ENCODE measurements at places on chromosomes 4 and X.

DNA sequence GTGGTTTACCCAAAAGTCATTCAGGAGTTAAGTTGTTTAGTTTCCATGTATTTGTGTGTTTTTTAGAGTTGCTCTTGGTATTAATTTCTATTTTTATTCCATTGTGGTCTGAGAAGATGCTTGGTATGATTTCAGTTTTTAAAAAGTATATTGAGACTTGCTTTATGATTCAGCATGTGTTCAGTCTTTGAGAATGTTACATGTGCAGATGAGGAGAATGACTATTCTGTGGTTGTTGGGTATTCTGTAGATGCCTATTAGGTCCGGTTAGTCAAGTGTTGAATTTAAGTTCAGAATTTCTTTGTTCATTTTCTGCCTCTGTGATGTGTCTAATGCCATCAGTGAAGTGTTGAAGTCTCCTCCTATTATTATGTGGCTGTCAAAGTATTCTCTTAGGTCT lies 249.4 kb downstream of the ARHGAP10 start:
- no peak for DNase-seq

GRCh38 chrX:45756557-45756956 lies 555.9 kb upstream of the DIPK2B start:
- DNase-seq = no peak

GRCh38 chr4:118012142-118012541 lies 22.1 kb upstream of the NDST3 start:
- DNase-seq = no peak

DNA sequence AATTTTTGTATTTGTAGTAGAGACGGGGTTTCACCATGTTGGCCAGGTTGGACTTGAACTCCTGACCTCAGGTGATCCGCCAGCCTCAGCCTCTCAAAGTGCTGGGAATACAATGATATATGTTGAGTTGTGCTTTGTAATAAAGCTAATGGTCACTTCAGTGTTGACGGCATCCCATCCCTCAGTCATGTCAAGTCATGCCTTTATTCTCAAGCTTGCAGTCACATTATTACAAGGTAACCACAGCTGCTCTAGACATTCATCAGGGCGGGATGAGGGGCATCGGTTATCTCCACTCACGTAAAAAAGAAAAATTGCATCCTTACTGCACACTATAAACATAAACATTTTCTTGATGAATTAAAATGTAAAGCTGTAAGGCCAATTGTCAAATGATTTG lies 12.8 kb upstream of the FAT1 start:
- no peak for DNase-seq

- DNase-seq = no peak
Observed at GRCh38 chr4:74085669-74086068, 13.3 kb downstream of the CXCL2 start.

GRCh38 chr4:2871466-2871865 lies 27.8 kb downstream of the ADD1 start:
- DNase-seq = no peak

DNA sequence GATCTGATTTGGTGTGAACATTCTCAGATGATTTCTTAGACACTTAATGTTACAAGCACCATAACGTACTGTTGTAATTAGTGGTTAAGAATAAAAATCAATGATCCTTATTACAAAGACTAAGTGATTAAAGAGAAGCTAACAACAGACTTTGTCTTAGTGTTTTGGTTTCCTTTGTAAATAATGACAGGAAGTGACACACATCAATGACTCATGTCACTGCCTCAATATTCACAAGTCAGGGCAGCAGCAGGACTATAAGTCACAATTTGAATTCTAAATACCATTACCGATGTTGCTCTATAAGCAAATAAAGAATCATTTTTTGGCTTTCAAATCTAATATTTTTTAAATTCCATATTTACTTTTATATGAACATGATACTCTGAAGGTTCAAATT lies 115.8 kb upstream of the FAT4 start:
- DNase-seq = no peak

DNA sequence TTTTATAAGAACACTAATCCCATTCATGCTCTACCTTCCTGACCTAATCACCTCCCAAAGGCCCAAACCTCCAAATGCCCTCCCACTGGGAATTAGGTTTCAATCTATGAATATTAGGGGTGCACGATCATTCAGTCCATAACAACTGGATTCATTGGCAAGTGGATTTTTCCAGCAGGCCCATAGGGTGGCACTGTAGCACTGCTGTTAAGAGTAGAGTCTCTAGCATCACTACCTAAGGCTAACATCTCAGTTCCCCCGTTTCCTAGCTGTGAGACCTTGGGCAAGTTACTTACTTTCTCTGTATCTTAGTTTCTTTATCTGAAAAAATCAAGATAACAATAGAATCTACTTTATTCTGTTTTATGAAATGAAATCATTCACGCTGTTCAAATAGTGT lies 315.8 kb downstream of the STIM2 start:
- DNase-seq = peak; percentile 30

- no peak for DNase-seq
Observed at GRCh38 chrX:29477878-29478277, 737.5 kb upstream of the MAGEB2 start.

DNA sequence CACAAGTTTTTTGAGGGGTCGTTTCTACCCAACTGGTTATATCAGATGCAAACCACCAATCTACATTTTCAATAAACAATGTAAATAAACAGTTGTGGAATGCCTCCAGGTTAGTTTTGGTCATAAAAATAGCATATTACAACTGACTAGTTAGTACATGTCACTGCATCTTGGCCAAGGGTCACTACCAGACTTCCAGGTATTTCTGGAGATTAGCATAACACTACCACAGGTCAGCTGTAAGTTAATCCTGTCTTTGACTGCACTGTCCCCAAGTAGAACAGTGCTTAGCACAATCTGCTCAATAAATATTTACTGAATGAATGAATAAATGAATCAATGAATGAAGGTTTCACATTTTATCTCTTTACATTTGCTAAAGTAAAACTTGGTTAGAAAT lies 64.4 kb downstream of the TBC1D19 start:
- no peak for DNase-seq

- DNase-seq = peak; percentile 30
Observed at GRCh38 chr4:77433418-77433733, 172.2 kb upstream of the CXCL13 start.

DNA sequence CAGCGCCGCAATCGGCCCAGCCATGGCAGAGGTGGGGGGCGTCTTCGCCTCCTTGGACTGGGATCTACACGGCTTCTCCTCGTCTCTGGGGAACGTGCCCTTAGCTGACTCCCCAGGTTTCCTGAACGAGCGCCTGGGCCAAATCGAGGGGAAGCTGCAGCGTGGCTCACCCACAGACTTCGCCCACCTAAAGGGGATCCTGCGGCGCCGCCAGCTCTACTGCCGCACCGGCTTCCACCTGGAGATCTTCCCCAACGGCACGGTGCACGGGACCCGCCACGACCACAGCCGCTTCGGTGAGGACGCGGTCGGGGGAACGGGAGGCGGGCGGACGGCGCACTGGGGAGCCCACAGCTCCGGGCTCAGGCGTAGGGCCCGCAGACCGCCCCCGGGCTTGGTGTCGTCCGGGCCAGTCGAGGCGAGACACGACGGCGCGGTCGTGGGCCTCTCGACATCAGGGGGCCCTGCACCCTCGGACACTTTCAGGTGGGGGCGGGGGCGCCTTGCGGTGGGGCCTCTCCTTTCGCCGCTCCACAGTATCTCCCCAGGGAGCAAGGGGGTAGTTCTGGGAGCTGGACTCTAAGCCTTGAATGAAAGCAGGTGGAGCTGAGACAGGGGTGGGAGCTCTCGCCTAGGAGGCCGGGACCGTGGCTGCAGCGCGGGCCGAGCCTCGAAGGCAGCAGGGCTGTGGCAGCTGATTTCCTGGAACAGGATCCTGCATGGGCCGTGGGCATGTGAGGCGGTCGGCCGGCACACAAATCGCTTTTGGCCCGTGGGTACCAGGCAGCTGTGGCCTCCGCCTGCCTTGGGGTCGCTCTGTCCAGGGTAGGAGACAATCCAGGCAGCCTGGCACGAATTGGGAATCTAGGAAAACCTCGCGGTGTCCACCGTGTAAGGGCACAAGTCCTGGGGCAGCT lies 722 bp downstream of the FGF16 start:
- no peak for DNase-seq

DNA sequence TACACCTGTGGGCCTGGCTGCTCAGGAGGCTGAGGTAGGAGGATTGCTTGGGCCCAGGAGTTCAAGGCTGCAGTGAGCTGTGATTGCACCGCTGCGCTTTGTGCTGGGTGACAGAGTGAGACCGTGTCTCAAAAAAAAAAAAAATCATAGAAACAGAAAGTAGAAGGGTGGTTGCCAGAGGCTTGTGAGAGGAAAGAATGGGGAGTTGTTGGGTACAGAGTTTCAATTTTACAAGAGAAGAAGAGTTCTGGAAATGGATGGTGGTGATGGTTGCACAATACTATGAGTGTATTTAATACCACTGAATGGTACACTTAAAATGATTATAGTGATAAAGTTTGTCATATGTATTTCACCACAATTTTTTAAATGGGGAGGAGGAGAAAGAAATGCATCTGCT lies 10.2 kb upstream of the GLOD5 start:
- no peak for DNase-seq

- DNase-seq = no peak
Observed at GRCh38 chr4:1996866-1997611, 11.7 kb downstream of the NELFA start.

GRCh38 chr4:10053635-10054453 lies 32.5 kb upstream of the SLC2A9 start:
- no peak for DNase-seq

- DNase-seq = no peak
Observed at GRCh38 chr4:82721819-82722423, 76.7 kb downstream of the SCD5 start.

DNA sequence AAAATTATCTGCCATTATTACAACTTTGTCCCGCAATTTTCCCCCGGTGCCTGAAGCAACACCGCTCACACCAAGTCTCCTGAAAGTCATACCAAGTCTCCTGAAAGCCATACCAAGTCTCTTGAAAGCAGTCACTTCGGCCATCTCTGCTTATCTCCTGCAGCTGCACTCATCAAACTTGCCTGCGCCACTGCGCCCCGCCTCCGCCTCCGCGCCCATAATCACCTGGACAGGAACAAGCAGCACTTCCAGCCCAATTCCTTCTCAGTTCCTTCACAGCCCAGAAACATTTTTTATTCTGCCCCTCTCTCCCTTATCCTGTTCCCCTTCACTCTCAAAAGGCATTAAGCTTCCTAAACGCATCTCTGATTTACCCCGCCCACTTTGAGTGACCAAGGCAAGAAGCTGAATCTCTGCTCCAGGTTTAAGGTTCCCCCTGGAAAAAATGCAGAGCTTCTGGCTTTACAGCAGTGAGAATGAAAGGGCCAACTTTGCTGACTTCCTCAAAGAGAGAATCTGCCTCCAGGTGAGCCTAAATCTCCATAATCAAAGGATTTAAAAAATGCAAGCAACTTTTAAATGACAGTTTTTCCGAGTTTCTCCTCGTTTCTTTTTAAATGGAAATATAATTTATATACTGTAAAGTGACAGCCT lies 7.7 kb downstream of the GPR50 start:
- DNase-seq = no peak

DNA sequence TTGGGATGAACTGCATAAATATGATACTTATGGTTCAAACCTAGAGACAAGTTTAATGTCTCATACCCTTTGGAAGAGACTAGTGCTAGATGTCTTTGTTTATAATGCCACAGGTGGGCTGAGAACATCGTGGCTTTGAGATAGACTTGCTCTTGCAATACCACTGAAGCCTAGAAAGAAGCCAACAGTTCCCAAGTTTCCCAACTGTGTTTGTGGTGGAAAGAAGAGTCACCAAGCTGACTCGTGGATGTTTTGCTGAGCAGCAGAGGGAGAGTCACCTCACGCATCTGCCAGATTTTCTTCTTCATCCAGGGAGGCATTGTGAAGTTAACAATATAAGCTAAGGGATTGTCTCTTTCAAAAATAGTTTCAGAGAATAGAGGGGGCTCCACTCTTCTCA lies 1076.2 kb downstream of the C4orf33 start:
- no peak for DNase-seq

- DNase-seq = no peak
Observed at GRCh38 chr4:145820407-145820806, 118.2 kb downstream of the ZNF827 start.

DNA sequence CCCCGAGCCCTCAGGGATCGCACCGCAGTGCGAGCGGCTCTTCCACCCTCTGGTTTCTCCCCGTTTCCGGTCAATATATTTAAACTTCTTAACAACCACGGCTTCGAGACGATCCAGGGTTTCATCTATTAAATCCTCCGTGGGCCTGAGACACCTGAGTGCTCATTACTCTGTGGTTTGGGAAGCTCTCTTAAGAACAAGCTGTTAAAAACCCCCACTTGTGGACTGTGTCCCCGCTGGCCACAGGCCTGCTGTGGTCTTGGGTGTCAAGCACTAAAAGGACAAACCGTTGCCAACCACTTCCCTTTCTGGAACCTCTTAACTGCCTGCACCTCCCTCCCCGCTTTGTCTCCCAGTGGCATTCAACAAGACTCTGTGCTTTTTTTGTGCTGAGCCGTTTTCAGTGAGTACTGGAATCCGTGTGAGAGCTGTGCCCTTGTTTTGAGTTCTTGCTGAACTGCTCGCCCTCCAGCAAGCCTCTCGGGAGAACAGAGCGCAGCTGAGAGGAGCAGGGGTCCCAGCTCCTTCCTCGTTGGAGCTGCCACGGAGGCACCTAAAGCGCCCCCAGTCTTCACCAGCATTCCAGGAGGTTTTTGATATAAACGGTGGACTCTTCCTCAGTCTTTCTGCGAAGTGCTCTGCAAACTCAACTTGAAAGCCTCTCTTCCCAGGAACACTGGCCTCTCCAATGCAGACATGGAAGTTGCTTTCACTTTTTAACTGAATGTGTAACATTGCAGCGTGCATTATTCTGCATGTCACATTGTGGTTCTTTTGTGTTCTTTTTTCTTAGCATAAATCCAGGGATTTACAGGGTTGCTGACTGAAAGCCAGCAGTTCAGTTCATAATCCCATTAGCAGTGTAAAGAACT lies 691 bp upstream of the IGFBP7 start:
- peak; percentile 62 for DNase-seq

GRCh38 chrX:72254816-72255215 lies 16.0 kb upstream of the ERCC6L start:
- no peak for DNase-seq

DNA sequence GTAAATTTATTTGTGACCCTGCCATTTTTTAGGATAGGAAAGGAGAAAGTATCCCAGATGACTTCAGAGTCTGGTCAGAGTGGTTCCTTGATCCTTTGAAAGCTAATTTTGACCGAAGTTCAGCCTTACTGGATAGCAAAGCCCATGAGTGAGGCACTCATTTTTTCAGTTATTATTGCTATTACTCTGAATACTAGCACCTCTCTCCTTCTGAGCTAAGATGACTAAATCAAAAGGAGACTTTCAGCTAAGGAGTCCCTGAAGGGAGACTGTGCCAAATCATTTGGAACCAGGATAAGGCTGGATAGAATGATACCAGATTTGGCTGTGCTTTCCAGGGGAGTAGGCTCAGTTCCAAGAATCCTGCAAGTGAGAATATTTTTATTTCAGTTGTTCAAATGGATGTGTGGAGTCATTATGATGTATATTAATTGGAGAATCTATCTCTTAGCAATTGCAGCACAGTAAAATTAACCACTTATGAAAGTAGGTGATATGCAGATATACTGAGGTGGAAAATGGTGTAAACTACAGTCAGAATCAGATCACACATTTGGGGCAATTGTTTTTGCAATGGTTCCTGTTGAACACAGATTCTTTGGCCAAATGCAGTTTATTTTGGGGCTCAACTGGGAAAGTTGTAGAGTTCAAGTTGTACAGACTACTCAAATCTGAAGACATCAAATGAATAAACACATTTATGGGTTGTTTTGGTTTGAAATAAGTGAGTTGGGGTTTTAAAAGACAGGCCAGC lies 1.2 kb downstream of the P2RY10 start:
- no peak for DNase-seq

All from neuronal stem cell (in vitro differentiated cells).